ENCODE measurements at places on chromosomes 16 and 17.

DNA sequence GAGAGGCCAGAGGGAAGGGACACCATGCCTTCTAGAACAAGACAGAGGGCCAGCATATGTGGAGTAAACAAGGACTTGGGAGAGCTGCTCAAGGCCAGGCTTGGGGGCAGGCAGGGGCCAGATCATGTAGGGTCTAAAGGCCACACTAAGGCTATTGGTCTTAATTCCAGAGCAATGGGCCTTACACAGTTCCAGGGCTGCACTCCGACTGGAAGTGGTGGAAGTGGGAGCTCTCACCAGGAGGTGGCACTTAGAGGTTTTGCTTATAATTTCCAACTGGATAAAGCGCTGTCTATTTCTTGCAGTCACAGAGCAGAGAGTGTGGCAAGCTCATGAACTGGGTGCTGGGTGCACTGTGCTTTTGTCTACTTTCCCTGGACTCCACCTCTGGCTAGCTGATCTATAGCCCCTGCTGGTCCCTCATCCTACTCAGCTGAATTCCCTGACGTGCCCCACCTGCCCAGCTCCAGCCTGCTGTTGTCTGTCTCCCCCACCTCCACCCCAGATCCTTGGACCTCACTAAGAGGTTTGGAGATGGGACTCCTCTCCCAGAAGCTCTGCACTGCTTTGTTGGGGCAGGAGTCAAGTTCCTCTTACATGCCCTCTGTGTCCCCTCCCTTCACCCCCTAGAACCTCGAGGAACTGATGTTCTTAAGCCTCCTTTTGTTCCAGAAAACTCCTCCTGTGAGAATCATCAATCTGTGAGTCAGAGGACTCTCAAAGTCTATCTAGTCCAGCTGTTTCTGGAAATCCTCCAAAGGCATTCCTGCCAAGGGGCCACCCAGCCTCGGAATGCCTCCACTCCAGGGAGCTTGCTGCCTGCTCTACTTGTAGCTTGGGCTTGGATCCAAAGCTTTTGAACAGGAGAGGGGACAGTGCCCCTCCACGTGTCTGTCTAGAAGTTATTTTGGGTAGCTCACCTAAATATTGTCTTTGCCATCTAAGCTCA, 48.1 kb upstream of the KSR1 start:
- DNase-seq = peak; percentile 71

DNA sequence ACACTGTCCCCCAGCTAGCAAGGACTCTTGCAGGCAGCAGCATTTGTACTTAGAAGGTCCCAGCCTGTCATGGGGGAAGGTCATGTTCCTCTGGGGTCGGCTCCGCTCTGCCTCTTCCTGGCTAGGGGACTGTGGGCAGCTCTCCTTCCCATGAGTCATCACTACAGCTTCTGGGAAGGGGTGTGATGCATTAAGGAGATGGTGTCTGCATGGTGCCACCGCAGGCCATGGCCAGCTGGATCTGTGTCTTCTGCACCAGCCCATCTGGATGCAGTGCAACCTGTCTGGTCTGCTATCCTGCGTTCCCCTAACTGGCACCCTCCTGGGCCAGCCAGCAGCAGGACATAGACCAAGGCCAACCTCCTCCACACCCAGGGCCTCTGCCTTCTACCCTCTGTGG, 6.3 kb downstream of the STARD3 start:
- DNase-seq = peak; percentile 34

DNA sequence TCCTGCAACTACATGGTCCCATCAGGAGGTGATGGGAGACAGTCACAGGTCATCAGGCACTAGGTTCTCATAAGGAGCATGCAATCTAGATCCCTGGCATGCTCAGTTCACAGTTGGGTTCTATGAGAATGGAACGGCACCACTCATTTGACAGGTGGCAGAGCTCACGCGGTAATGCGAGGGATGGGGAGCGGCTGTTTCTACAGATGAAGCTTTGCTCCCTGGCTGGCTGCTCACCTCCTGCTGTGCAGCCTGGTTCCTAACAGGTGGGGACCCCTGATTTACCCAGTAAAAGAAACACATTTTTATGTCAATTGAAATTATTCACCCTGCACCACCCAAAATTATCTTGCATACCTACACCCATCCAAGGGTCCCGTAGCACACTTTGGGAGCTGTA, 42.7 kb upstream of the ZNHIT3 start:
- no peak for DNase-seq

DNA sequence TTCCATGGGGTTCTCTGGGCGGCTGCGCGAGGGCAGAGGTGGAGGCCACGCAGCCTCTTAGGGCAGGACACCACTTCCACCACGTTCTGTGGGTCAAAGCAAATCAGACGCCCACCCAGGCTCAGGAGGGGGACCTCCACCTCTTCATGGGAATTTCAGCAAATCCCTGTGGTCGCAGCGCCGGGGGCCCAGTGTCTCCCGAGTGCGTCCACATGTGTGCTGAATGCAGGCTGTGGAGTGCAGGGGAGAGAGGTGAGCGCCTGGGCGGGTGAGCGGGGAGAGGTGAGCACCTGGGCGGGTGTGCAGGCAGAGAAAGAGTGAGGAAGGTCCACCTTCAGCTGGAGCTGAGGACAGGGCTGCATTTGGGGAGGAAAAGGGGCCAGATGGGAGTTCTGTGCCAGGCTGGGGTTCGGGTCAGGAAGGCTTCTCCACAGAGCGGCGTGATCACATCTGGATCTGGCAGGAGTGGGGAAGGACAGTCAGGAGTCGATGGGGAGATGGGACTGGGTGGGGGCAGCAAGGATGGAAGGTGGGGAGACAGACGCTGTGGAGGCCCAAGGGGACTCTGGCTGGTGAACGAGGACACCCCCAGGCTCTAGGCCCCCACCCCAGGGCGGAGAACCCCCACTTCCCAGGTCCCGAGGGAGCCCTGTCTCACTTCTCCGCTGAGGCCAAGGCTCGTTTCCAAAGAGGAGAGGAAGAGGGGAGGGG, 36.8 kb upstream of the CBFA2T3 start:
- DNase-seq = no peak

GRCh38 chr17:50952013-50952412, 85.9 kb upstream of the TOB1 start:
- no peak for DNase-seq

- no peak for DNase-seq
These were observed 137.1 kb downstream of the ZFHX3 start for GRCh38 chr16:72910875-72911274.

- DNase-seq = peak; percentile 12
These were observed 38.2 kb upstream of the PHAF1 start for GRCh38 chr16:67071476-67072048.

- DNase-seq = no peak
These were observed 67.7 kb upstream of the BCO1 start for GRCh38 chr16:81170824-81171223.

DNA sequence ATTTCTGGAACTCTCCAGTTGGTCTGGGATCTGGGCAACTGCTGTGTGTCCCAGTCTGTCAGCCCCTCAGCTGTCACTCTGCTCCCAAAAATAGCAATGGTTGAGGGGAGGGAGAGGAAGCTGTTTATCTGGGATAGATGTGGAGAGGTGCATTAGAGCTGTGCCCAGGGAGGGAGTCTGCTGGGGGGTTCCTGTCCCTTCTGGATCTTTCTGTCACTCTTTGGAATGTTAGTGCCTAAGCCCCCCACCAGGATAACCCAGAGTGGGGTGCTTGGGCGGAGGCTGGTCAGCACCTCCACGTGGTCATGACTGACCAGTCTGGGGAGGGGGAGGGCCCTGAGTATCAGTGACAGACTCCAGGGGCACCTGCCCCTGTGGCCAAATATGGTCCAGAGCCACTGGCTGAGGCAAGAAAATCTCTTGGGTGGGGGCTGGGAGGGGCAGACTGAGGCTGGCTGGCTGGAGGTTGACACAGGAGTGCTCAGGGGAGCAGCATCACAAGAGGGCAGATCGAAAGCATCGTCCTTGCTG, at the start of gene UNC45B:
Gene UNC45B, plus strand, starts transcription at position 443 of the 531 bp plus-strand sequence. CDS start 447 bp downstream, outside the sequence.
- no peak for DNase-seq

GRCh38 chr16:67969254-67970039, 1.0 kb upstream of the SLC12A4 start:
- peak; percentile 11 for DNase-seq

DNA sequence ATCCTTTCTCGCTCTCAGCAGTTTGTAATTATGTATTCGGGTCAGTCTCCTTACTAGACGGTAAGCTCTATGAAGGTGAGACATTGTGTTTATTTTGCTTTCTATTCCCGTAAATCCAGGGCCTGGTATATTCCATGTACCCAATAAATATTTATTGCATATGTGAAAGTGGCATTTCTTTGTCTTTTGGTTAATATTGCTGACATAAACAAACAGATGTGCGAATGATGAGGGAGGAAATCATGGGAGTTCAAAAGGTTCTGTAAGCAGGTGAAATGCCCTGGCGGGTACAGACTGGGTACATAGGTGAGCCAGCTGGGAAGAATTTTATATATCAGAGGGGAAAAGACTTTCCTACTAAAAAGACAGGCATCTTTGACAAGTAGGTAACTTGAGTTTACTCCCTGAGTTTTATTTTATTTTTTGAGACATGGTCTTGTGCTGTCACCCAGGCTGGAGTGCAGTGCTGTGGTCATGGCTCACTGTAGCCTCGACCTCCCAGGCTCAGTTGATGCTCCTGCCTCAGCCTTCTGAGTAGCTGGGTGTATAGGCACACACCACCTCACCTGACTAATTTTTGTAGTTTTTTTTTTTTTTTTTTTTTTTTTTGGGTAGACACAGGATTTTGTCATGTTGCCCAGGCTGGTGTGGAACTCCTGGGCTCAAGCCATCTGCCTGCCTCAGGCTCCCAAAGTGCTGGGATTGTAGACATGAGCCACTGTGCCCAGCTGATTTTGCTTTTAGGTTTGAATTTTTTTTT, 5.7 kb upstream of the METTL9 start:
- DNase-seq = no peak

GRCh38 chr16:7919782-7920181, 587.1 kb downstream of the RBFOX1 start:
- DNase-seq = no peak

DNA sequence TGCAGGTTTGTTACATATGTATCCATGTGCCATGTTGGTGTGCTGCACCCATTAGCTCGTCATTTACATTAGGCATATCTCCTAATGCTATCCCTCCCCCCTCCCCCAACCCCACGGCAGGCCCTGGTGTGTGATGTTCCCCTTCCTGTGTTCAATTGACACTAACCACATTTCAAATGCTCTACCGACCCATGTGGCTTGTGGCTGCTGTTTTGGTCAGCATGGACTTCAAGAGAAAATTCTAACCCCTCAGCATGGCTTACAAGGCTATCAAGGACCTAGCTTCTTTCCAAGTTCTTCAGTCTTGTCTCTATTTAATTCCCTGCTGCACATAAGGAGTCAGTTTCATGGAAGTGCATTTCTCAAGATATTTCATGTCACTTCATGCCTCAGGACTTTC, 52.9 kb downstream of the MMD start:
- DNase-seq = no peak

DNA sequence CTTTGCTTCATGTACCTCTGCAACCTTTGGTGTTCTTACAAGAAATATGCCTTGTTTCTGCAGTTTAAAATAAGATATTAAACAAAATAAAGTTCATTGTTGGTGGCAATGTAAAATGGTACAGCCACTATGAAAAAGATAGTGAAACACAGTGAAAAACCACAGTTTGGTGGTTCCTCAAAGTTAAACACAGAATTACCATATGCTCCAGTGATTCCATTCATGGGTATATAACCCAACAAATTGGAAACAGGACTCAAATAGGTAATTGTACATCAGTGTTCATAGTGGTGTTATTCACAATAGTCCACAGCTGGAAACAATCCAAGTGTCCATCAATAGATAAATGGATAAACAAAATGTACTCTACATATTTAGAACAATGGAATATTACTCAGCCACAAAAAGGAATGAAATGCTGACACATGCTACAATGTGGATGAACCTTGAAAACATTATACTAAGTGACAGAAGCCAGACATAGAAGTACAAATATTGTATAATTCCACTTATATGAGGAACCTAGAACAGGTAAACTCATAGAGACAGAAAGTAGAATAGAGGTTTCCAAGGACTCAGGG, 49.2 kb downstream of the CUEDC1 start:
- no peak for DNase-seq

- no peak for DNase-seq
These were observed 18.4 kb downstream of the METRNL start for GRCh38 chr17:83097831-83098230.

Measured in astrocyte of the spinal cord (primary cell).